HFFc6 (cell line): ENCODE measurements at places on chromosomes 6 and 20.

DNA sequence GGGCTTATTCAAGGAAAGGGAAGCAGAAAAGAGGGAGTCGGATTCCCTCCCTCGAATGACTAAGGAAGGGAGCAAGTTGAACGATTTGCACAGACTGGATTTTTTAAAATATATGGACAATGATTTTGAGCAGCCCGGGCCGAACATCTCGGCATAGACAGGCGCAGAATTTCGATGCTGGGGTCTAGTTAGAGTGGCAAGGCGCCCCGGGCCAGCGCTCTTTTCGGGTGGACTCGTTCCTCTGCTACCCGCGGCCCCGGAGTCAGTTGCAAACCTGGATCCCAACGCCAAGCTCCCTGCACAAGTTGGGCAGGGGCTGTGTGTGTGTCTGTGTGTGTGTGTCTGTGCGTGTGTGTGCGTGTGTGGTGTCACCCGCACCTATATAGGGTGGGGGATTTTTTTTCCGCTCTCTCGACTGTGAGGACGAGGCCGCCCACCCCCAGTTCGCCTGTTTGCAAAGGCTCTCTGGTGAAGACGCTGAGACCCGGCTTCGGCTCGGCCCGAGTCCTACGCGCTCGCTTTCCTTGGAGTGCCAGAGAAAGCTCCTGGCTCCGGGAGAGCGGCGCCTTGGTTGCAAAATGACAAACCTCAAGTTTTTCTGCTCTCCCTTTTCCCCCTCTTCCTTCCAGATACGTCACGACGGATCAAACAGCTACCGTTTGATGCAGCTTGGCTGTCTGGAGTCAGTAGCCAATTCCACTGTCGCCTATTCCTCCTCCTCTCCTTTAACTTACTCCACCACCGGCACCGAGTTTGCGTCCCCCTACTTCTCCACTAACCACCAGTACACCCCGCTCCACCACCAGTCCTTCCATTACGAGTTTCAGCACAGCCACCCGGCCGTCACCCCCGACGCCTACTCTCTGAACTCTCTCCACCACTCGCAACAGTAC lies 1.4 kb downstream of the TFAP2D start:
- DNase-seq, result no peak

DNA sequence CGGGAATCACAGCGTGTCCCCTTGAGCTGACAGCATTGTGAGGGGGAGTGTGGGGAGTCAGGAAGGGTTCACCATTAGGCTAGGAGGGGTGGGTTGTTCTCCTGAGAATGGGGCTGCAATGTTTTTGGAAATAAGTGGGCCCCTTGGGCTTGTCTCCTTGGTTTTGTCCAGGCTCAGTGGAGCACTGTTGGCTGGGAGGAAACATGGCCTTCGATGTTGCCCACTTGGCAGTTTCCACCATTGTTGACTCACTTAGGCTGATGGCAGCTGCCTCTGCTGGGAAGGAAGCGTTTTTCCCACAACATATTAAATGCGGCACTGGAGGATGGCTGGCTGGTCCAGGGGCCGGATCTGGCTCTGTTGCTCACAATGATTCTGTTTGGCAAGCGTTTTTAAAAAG lies 512.1 kb downstream of the QKI start:
- DNase-seq, result no peak

GRCh38 chr20:20034486-20034885 lies 17.3 kb downstream of the NAA20 start:
- no peak for DNase-seq

GRCh38 chr20:58710481-58711265 lies 18.1 kb downstream of the NPEPL1 start:
- no peak for DNase-seq

- DNase-seq, result no peak
Measured at GRCh38 chr6:142331075-142331551, 29.3 kb downstream of the ADGRG6 start.

- no peak for DNase-seq
Measured at GRCh38 chr20:11799281-11799684, 118.4 kb upstream of the BTBD3 start.

DNA sequence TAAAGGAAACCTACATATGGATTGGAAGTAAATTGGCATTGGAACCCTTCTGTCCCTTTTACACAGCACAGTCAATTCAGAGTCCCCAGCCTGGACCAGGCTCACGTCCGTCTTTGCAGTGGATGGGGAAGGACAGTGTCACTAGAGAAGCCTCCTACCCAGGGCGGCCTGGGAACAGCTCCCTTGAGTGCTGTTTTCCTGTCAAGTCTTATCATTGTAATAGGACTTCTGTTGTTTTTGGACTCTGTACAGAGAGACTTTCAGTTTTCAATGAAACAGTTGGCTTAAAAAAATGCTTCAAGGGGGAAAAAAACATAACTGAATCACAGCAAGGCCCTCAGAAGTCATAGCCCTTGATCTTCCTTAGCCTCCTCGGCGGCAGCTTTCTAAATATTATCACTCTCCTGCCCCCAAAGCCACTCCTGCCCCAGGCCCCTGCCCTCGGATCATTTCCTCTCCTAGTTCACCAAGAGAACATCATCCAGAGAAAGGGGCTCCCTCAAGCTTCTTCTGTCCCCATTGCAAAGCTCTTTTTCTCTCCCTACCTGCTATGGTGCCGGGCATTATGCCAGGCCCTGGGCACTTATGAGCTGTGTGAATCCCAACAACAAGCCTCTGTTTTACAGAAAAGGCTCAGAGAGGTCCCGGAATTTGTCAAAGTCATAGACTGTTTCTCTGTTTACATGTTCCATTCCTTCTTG lies 37.8 kb upstream of the CNKSR3 start:
- DNase-seq, result no peak
